ENCODE measurements at places on chromosomes 1 and 21.
A peak's percentile ranks its signal among the peaks of the same experiment; 100 is the strongest.

GRCh38 chr1:233359431-233359830 lies 31.9 kb downstream of the MAP3K21 start:
- no peak for DNase-seq

DNA sequence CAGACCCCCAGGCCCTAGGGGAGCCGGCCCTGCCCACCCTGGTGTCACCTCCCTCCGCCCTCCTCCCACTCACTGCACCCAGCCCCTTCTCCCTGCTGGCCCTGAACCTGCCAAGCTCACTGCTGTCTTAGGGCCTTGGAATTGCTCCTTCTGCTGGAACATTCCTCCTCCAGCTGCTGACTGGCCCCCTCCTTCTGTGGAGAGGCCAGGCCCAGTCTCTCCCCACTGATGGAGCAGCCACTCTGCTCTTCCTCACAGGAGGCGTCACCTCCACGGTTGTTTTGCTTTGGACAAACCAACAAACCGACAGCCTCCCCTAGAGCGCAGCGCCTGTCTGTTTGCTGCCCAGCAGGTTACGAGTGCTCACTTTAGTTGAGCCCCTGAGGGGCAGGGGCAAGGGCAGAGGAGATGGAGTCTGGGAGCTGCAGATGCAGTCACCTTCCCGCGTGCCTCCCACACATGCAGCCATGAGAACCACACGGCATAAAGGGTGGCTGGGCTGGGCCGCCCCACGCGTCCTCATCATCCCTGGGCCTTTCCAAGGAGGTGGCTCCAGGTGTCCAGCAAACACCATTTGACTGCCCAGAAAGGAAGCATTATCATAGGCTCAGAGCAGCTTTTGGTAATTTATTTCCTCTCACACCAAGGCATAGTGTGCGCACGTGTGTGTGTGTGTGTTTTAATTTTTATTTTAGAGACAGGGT lies 9.4 kb downstream of the OXCT2 start:
- DNase-seq: no peak

DNA sequence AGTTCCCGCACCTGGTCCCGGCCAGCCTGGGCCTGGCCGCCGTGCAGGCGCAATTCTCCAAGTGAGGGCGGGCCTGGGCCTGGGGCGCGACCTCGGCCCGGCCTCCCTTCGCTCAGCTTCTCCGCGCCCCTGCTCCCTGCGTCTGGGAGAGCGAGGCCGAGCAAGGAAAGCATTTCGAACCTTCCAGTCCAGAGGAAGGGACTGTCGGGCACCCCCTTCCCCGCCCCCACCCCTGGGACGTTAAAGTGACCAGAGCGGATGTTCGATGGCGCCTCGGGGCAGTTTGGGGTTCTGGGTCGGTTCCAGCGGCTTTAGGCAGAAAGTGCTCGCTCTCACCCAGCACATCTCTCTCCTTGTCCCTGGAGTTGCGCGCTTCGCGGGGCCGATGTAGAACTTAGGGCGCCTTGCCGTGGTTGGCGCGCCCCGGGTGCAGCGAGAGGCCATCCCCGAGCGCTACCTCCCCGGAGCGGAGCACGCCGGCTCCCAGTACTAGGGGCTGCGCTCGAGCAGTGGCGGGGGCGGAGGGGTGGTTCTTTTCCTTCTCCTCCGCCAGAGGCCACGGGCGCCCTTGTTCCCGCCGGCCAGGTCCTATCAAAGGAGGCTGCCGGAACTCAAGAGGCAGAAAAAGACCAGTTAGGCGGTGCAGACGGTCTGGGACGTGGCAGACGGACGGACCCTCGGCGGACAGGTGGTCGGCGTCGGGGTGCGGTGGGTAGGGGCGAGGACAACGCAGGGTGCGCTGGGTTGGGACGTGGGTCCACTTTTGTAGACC lies 1.2 kb downstream of the OLIG1 start:
- no peak for DNase-seq

- DNase-seq: no peak
These were observed 255.8 kb downstream of the RHOU start for GRCh38 chr1:228990906-228991569.

- no peak for DNase-seq
These were observed 130.6 kb downstream of the EDEM3 start for GRCh38 chr1:184624051-184624450.

DNA sequence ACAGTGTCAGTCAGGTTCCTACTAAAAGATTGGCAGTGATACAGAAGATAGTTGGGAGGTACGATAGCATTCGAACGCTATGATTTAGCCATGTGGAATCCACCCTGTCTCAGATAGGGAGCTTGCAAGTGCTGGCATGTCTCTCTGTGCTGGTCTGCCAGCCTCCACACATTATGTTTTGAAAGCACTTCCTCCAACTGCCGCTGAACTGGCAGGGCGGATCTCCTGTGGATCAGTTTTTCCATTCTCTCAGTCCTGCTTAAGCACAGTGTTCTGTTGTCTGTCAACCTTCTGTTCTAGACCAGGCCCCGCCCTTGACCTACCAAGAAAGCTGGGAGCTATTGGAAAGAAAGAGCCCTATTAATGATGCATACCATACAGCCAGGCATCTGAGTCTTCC lies 65.5 kb upstream of the PALMD start:
- DNase-seq: peak; percentile 86

DNA sequence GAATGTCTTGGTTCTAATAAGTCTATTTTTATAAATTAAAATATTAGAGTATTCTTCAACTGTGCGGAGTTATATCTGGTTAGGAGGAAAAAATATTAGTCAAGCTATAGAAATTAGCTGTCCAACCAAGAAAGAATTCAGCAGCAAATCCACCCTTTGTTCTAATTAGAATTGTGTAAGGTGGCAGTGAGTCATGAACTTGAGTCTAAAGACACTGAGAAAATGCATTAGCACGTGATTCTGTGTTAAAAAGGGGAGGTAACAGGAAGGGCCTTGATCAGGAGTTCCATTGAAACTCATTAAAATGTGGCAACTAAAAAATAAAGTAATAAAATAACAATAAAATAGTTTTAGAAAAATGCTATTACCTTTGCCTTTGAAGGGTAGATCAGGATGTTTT lies 398.2 kb upstream of the RGS18 start:
- DNase-seq: no peak

GRCh38 chr1:226581650-226582330 lies 33.2 kb downstream of the STUM start:
- DNase-seq: no peak

DNA sequence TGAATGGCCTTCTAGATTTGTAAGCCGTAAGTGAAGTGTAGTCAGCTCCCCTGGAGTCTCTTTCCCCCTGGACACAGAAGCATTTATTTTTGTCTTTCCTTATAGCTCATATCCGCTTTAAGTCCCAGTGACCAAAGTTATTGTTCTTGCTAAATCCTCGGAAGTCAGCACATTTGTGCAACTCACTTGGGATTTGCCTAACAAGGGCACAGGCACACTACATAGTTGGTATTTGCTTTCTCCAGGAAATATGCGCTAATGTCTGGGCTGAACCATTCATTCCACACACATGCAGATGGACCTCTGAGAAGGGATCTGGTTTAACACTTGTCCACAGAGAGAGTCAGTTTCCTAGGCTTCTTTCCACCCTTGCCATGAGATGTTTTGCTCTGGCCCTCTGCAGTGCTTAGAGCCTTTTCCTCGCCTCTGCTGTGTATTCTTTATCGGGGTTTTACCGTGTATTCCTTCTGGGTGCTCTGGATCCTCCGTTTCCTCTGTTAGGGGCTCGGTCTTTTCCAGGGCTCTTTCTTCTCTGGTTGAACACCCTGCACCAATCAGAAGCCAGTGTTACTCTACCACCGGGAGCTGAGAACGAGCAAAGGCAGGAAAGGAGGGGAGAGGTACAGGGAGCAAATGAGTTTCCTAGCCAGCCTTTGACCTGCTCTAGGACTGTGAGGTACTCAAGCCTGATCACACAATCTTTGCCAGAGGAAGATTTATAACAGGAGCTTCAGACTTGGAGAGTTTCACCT lies 72.4 kb downstream of the ABCA4 start:
- no peak for DNase-seq

GRCh38 chr1:8424539-8425116 lies 106.7 kb downstream of the SLC45A1 start:
- no peak for DNase-seq

DNA sequence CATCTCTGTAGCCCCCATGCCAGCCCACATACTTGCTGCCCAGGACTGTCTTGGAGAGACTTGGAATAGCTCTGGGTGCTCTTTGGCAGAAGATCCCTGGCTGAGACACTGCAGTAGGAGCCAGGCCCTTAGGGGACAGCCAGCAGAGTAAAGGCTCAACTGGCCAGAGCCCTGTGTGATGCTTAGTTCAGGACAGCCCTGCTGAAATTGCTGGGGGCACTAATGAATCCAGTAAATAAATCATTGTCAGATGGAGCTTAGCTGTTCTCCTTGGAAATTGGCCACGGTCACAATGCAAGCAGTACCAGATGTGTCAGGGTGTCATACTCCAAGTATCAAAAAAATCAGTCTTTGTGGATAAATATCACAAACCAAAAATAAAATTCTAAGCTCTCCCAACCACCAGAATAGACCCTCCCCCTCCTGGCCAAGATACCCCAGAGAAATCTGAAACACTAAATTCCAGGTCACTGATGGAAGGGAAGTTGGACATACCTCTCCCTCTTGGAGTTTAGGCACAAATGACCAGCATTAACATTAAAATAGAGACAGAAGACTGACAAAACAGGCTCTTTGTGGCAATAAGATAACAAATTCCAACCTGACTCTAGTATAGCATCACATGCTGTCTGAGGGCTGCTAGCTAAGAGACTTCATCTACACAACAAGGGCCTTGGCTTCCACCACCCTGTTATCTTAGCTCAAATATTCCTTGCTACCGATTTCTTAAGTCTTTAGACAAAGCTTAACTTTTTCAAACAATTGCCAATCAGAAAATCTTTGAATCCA lies 83.2 kb upstream of the DNAH14 start:
- no peak for DNase-seq

GRCh38 chr1:225460021-225460736 lies 32.3 kb upstream of the LBR start:
- DNase-seq: no peak

- no peak for DNase-seq
These were observed 199.1 kb upstream of the KCND3 start for GRCh38 chr1:112188611-112189010.

- DNase-seq: no peak
These were observed 50.0 kb upstream of the ZNF644 start for GRCh38 chr1:91071838-91072237.

DNA sequence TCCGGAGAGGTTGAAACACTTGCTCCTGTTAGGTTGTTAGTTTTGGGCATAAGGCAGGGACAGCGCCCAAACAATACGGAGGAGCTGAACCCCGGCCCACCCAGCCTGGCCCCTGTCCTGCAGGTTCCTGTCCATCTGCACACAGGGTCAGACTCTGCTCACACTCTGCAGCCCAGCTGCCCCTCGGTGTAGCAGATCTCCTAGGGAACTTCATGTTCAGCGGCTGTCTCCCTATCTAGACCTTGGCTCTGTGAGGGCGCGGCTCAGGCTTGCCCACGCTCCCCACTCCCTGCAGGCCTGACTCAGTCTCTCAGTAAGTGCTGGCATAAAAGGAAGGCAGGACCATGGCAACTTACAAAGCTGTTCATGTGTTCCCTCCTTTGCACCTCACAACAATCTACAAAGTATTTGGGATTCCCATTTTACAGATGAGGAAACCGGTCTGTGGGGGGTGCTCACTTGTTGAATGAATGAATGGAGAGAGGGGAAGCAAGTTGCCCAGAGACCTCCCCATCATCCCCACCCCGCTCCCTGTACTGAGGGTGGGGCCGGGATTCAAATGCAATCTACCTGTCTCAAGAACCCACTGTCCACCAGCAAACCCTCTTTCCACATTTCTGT lies 26.2 kb downstream of the ACOT11 start:
- no peak for DNase-seq

DNA sequence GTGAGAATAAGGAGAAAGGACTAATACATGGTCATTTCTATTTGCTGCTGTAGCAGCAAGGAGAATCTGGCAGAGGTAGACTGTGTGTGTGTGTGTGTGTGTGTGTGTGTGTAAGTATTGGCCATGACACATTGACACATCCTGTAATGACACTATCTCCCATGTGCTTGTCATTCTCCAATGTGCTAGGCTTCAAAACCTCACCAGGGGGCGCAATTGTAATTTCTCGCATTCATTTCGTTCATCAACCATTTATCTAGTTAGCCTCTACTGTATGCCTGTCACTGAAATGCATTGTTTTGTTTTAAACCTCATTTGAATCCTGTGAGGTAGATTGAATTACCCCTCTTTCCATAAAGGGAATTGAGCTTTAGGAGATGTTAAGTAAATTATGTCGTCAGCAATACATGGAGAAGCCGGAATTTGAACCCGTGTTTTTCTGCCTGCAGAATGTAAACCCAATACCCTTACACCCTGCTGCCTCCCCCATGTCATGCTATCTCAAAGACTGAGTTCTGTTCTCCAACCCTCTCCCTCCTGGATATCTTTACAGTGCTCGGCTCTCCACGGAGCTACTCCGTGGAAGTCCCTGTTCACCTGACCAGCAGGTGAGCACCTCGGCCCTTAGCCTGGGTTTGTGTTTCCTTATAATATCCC lies 100.8 kb downstream of the UCK2 start:
- no peak for DNase-seq

DNA sequence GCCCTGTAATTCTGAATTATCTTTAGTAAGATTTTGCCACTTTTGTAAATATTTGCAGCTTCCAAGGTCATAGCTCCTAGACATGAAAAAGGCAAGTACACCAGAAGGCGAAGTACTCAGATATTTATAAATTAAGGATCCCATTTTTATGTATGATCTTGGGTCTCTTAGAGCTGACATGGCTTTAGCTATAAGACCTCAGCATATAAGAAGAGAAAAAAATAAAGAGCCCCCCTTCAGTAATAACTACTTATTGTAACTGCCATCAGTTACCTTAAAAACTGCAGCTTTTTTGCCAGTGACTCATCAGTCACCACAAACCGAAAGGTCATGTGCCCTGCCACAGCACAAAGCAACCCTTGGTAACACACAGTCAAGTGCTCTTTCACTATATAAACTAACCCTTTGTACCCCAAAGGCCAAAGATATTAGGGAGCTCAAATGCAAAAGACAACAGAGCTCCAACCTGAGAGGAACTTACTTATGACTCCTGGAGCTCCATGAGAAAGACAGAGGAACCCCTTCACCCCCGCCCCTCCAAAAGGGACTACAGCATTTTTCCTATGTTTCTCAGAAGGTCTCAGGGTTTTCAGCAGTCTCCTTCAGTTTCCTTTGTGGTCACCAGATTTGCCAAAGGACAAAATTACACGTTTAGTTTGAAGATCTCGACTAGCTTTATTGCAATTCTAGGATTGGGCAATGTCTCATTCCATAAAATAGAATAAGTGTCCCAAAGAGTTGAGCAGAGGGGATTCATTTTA lies 219.8 kb upstream of the DUSP10 start:
- no peak for DNase-seq

DNA sequence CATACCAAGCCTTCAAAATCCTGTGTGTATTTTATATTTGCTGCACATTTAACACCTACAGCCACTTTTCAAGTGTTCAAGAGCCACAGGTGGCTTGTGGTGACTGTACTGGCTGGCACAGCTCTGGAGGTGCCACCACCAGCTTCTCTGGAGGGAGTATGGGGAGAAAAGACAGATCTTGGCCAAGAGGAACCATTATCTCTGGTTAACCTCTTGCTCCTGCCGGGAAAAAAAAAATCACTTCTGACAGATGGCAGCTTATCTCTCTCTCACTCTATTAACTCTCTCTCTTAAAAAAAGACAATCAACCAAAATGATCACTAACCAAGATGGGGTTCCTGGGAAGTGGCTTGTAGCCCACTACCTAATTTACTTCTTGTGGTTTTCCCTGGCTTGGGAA lies 1.2 kb upstream of the RIIAD1 start:
- no peak for DNase-seq

All from RWPE2 (cell line).